ENCODE measurements at places on chromosomes 13 and 19. TPM values are rescaled to one million over a fixed set of nuclear protein-coding genes. Genes with fewer than 3 reads are reported as not detected.

DNA sequence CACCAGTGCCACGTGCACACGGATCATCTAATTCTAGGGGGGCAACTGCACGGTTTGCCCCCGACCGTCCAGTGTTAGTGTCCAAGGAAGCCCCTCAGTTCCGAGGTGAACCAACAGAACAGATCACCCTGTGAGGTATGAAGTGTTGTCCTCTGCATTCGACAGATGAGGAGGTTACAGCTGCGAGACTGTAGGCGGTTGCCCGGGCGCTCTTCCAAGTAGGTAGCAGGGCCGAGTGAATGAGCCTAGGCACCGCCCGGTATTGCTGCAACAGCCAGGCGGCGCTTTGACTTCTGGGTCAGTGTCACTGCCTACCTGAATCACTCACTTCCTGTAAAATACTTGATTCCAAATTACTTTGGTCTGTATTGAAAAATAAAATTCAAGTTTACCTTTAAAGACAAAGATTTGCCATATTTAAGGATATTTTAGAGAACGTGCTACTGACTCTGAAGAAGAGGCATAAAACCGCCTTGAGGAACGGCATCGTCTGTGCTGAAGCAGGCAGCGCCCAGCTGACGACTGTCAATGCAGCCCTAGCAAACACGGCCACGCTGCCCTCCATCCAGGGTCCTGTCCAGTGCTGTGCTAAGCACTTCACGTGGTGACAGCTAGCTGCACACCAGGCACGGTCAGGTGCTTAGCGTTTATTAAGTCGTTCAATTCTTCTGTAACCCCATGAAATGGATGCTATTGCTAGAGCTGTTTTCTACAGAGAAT, 19.3 kb upstream of the RASA3 start:
- no peaks in the 10 kb centered on the region for H3K4me1 ChIP-seq
- DNase-seq: no peak
- no peaks in the 10 kb centered on the region for H3K36me3 ChIP-seq

Gene PEAK3
- total RNA-seq: not detected

DNA sequence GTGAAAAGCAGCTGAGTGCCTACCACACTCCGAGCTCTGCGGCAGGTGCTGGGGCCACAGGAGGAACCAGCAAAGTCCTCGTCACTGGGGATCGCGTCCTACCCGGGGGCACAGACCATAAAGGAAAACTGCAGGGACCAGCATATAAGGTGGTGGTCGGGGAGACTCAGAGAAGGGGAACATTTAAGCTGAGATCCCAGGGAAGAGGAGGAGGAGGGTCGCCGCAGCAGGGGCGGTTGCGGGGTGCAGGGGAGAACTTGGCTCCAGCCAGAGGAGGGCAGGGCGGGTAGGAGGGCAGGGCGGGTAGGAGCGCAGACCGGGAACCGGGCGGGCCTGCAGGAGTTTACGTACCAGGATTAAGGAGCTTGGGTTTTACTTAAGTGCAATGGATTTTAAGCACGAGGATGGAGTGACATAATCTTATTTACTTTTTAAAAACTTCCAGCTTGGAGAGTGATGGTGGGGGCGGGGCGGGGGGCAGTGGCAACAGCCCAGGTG, 956 bp upstream of the KLK4 start:
- no peaks in the 10 kb centered on the region for H3K36me3 ChIP-seq
- H3K27me3 ChIP-seq: peaks cover 3% of the 10 kb centered on the region
- no peak for DNase-seq
- H3K4me1 ChIP-seq: no peaks in the 10 kb centered on the region

GRCh38 chr19:1172353-1173158, 1.5 kb downstream of the SBNO2 start:
- peak overlapping the region; percentile 59 for H3K27ac ChIP-seq
- H3K27me3 ChIP-seq: no peaks in the 10 kb centered on the region
- H3K4me3 ChIP-seq: peak overlapping the region; percentile 53
- peak; percentile 71 for DNase-seq
- peaks cover 64% of the 10 kb centered on the region for H3K4me1 ChIP-seq

DNA sequence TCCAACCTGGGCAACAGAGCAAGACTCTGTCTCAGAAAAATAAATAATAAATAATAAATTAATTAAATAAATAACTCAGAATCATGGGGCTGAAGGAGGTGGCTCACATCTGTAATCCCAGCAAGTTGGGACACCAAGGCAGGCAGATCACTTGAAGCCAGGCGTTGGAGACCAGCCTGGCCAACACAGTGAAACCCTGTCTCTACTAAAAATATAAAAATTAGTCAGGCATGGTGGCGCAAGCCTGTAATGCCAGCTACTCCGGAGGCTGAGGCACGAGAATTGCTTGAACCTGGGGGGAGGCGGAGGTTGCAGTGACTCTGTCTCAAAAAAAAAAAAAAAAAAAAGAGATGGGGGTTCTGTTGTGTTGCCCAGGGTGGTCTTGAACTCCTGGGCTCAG, 7.2 kb downstream of the TMEM38A start:
- H3K36me3 ChIP-seq: no peaks in the 10 kb centered on the region
- H3K27me3 ChIP-seq: no peaks in the 10 kb centered on the region
- H3K4me3 ChIP-seq: no peak overlapping the region
- H3K27ac ChIP-seq: no peak overlapping the region
- no peak for DNase-seq
- no peaks in the 10 kb centered on the region for H3K4me1 ChIP-seq

Data from SJSA1 (cell line).